ENCODE measurements at places on chromosomes 12 and 14.

DNA sequence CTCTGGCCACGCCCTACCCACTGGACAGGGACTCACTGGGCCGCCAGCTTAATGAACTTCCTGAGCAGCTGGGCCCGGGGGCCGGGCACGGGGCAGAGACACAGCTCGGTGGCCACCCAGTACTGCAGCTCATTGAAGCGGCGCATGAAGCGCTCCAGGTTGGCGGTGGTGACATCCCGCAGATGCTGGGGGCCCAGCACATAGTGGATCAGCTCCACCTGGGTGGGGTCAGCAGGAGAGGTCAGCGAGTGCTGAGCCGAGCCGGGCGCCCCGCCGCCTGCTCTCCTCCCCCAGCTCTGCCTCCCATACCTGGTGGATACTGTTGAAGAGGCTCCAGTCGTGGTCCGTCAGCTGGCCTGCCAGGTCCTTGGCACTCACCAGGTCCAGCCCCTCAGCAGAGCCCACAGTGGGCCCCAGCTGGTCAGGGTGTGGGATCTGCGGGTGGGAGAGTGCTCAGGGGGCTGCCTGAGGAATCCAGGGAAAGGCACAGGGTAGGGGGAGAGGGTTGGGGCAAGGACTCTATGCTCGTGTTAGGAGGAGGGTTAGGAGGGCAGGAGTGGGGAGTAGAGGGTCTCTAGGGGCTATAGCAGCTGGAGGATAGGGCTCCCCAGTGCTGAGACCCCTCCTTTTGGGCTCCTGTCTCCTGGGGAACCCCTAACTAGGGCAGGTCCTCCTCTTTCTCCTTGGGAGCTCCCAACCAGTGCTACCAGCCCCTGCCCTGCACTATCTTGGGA is 15.5 kb upstream of the ENDOU start:
- no peak for DNase-seq

- DNase-seq = peak; percentile 53
Measured at GRCh38 chr12:2613326-2614073, 181.3 kb upstream of the FKBP4 start.

DNA sequence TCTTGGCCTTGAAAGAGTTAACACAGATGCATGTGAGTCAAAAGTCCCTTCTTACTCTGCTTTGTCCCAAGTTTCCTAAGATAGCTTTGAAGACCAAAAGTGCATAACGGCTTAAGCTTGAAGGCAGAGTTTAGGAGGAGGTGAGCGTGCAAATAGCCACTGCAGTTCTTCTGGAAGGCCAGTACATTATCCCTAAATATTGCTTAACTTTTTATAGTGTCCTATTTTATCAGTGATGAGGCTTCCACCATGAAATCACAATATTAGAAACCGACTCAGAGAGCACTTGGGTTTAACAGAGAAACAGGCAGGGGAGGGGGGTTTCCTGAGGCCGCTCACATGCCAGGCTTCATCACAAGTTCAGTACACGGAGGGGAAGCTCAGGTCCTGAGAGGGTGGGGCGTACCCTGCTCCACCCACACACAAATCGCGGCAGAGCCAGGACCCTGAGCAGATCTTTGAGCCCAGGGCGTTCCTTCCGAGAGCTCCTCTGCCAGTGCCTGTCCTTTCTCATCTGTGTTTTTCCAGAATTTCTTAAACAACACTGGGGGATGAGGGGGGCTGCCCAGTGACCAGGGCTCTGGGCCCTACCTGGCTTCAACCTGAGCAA is 26.8 kb upstream of the BDKRB2 start:
- DNase-seq = no peak

DNA sequence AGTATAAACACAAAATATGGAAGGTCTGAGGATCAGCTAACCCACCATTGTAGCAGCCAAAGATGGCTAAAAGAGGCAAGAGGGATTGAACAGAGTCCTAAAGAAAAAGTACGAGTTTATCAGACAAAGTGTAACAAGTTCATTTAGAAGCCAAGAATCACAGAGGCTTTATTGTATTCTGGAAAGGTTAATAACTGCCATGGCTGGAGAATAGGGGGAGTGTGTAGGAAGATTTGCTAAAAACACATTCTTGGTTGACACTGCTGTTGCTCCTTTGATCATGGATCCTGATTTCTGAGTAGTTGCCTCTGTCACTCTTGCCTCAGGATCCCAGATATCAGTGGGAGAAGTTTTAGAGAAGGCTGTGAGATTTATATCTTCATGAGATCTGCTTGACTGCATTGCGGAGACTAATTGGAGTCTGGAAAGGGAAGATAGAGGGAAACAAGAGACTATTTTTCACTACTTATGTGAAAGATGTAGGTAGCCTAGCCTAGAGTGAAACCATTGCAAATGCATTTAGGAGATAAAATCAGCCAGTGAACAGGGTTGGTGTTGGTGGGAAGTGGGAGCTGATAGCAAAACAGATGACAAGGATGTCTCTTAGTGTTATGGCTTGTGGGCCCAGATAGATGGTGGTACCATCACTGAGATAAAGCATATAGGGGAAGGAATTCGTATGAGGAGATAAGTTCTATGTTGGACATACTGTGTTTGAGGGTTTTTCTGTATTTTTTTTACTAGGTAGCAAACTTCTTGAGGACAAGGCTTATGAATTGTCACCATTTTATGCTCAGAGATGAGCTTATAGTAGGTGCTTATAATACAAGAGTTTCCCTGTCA is 402.9 kb upstream of the PDE3A start:
- no peak for DNase-seq

- no peak for DNase-seq
Measured at GRCh38 chr12:11880381-11880780, 190.4 kb upstream of the BCL2L14 start.

GRCh38 chr12:130164936-130165335 is 2.7 kb downstream of the FZD10 start:
- no peak for DNase-seq

GRCh38 chr12:100767371-100767770 is 27.2 kb upstream of the ANO4 start:
- no peak for DNase-seq

DNA sequence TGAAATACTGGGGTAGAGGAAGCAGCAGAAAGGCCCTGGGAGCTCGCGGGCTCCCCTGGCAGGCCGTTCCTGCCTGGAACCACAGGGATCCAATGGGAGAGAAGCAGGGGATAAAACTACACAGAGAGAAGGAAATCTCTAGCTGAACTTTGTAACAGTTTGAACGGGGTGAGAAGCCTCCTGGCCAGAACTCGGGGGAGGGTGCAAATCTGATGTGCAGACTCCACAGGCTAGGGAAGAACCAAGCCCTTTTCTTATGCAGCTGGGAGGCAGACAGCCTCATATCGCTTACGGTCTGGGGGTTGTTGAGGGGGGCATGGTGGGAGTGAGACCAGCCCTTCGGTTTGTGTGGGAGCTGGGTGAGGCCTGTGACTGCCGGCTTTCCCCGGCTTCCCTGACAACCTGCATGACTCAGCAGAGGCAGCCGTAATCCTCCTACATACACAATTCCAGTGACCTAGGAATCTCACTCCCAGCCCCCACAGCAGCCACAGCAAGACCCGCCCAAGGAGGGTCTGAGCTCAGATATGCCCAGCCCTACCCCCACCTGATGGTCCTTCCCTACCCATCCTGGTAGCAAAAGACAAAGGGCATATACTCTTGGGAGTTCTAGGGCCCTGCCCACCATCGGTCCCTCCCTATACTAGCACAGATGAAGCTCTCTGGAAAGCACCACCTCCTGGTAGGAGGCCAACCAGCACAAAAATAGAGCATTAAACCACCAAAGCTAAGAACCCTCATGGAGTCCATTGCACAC is 143.0 kb downstream of the TMTC1 start:
- no peak for DNase-seq

- DNase-seq = no peak
Measured at GRCh38 chr14:54933006-54933405, 30.4 kb upstream of the GCH1 start.

DNA sequence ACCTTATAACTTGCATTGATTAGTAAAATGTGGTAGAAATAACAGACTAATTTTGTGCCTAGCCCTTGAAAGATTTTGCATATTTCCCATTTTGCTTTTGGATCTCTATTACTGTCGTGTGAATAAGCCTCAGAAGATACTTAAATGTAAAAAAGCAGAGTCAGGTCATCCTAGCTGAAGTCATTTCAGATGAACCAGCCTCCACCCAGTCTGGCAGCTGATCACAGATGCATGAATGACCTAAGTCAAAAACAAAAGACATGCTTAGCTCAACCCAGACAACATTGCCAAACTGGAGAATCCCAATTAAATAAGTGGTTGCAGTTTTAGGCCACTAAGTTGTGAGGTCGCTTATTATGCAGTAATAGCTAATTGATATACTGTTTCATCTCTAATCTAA is 349.9 kb downstream of the C12orf50 start:
- no peak for DNase-seq

- no peak for DNase-seq
Measured at GRCh38 chr14:64807551-64807950, 72.2 kb downstream of the SPTB start.

GRCh38 chr12:5439788-5440300 is 7.9 kb downstream of the NTF3 start:
- DNase-seq = no peak

GRCh38 chr12:5455045-5455444 is 23.1 kb downstream of the NTF3 start:
- DNase-seq = no peak

DNA sequence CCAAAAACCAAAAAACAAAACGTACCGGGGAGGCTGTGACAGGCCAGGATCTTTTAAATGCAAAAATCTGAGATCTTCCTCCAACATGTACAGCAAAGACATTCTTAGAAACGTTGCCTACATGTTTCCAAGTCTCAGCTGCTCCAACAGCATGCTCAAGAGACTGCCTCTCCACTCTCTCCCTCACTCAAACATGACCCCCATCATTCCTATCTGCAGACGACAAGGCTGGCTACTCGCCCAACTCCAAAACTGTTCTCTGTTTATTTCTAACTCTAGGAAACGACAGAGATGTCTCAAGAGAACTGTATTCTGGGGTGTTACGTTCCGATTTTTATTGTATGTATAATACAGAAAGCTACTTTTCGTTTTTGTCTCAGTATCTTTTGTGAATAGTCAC is 57.5 kb upstream of the TMCC3 start:
- no peak for DNase-seq

GRCh38 chr12:30450226-30450625 is 245.4 kb downstream of the IPO8 start:
- no peak for DNase-seq

DNA sequence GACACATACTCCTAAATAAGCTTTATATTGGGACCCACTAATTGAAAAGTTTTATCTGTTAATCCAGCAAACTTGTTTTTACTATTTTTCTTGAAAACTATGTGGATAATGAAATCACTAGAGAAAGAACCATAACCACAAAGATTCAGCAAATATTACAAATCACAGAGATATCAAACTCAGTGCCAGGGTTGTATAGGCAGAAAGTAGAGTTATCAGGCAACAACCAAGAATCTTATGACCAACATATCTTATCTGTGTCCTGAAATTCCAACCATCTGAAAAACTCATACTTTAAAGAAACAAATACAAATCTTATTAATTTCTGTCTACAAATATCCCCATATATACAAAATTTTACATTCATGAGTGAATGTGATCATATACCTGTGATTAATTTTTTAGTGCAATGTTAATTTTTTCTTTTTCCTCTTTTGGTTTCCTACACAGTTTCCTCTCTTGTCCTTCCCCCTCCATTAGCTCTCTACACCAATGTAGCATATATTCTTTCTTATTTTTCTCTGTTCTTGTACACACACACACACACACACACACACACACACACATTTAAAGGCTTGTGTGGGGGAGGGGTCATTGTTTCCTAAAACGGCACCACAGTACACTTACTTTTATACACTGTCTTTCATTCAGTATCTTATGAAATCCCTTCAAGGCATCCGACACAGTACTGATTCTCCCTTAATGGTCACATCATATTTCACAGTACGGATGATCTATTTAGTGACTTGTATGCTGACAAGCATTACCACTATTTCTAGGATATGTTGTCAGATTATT is 18.6 kb downstream of the AMN1 start:
- no peak for DNase-seq

DNA sequence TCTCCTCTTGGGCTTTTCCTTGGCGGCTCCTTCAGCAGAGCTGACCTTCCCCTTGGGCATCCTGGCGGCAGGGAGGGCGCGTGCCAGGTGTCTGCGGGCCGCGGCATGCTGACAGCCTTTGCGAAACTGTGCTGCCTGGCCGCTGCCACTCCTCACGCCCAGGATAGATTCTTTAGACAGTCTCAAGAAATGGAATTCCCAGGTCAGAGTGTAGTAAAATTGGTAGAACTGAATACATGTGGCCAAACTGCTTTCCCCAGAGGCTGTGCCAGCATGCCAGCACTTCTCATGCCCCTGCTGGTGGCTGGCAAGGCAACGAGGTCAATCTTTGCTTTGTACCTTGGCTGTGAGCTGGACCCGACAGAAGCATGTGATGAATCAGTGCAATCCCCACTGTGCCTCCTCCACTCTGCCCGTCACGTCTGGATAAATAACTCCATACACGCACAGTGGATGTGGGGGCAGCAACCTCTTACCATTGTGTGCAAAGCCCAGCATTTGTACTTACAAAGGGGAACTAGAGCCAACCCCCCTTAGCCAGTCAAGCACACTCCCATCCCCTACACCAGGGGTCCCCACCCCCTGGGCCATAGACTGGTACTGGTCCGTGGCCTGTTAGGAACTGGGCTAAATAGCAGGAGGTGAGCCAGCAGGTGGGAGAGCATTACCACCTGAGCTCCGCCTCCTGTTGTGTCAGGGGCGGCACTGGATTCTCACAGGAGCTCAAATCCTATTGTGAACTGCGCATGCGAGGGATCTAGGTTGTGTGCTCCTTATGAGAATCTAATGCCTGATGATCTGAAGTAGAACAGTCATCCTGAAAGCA is 90.9 kb downstream of the ACTN1 start:
- no peak for DNase-seq

DNA sequence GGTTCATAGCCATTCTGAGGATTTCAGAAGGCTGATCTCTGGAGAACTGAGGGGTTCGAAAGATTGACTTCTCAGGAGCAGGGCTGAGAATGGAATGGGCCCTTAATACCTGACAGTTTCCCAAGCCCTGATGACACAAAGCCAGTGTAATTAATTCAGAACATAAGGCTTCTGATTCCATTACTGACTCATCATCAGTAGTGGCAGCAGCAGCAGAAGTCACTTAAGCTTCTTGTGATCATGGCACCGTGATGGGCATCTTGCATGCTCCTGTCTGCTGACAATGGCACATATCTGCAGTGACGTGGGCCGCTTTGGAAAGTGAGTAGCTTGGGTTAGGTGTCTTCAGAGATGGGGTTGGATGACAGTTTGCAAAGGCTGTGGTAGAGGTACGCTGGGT is 38.2 kb upstream of the GSG1 start:
- DNase-seq = no peak

- no peak for DNase-seq
Measured at GRCh38 chr12:10110256-10110844, 11.6 kb upstream of the CLEC1A start.

- DNase-seq = no peak
Measured at GRCh38 chr14:104894331-104895206, 29.5 kb downstream of the CEP170B start.

GRCh38 chr14:63204407-63205043 is at the start of gene RHOJ:
RHOJ (plus strand) TSS chr14:63204443; CDS start chr14:63204870, 427 bp downstream.
- no peak for DNase-seq

All from occipital lobe (tissue), 3 donors.